ENCODE measurements at places on chromosomes 3 and 15.

DNA sequence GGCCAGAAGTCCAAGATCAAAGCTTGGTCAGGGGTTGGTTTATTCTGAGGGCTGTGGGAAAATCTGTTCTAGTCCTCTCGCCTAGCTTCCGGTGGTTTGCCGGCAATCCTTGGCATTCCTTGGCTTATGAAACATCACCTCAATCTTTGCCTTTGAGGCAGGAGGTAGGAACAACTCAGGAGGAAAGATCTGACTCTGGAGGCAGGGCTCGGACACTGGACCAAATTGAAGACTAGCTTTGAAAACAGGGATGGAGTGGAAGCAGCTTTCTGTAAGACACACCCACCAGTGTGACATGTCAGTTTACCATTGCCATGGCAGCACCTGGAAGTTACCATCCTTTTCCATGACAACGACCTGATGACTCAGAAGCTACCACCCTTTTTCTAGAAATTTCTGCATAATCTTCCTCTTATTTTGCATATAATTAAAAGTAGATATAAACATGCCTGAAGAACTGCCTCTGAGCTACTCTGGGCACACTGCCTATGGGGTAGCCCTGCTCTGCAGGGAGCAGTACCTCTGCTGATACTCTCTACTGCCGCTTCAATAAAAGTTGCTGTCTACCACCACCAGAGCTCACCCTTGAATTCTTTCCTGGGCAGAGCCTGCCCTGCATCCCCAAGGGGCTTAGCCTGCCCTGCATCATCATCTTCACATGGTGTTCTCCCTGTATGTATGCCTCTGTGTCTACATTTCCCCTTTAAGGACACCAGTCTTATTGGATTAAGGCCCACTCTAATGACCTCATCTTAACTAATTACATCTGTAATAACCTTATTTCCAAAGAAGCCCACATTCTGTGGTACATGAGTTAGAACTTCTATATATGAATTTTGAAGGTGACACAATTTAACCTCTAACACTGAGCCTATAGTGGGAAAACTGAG lies 38.3 kb upstream of the TM4SF4 start:
- peak; percentile 31 for DNase-seq

DNA sequence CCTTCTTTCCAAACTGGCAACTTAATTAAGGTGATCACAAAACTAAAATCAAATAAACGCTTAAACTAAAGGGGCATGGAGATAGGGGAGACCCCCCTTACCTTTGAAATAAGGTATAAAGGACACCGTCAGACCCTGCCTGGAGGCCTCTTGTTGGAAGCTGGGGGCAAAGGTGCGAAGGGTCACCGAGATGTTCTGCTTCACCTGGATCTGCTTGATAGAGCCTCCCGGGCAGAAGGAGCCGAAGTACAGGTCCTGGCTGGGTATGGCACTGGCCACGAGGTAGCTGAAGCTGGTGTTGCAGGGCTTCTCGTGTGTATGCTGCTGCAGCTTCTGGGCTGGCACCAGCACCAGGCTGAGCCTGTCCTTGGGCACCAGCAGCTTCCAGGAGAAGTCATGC lies 53.0 kb downstream of the CDCP1 start:
- no peak for DNase-seq

GRCh38 chr3:27985369-27986035 lies 255.9 kb upstream of the CMC1 start:
- DNase-seq, result no peak

DNA sequence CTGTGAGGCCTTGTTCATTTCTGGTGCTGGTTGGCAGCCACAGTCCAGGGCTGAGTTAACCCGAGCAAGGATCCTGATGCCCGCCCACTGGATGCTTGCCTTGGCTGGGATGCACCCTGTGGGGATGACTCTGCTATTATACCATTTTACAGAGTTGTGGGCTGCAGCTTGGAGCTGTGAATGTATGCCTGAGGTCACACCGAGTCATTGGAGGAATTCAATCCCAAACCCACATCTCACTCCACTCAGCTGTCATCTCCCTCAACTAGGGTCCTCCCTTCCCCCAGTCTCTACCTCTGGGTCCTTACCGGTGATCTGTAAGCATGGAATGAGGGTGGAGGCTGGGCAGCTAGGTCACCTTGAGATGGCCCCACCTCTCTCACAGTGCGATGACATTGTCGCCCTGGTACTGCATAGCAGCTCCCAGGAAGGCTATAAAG lies 22.1 kb downstream of the MAPKAPK3 start:
- DNase-seq, result peak; percentile 53

GRCh38 chr15:96893159-96893906 lies 562.8 kb downstream of the NR2F2 start:
- peak; percentile 75 for DNase-seq

DNA sequence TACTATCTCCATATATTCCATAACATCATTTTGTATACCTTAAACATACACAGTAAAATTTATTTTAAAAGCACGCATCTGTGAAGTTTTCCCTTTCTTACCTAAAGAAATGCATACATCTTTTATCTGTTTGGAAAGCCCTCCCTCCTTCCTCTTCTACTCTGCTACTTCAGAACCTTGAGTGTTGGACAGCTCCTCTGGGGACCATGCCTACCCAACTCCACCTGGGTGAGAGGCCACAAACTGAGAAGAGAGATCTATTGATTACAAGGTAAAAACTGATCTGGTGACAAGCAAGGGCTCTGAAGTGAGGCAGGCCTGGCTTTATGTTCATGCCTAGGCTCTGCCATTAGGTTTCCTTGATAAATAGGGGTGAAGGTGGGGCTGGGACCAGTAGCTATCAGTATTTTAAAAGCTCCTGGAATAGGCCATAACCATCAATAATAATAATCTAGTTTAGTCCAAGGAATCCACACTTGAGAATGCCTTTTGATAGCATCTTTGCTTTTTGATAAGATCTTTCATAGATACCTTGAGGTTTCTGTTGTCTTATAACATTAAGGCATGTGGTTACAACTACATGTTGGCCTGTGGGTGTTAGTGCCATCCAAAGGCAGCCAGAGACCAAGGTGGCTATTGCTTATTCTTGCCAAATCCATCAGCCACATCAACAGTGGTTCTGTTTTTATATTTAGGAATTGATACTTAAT lies 148.8 kb downstream of the KCNMB2 start:
- no peak for DNase-seq

- no peak for DNase-seq
Measured at GRCh38 chr15:89664441-89665350, 9.4 kb upstream of the KIF7 start.

All from choroid plexus epithelial cell (primary cell).